ENCODE measurements at places on chromosomes 4 and X. TPM values are rescaled to one million over a fixed set of nuclear protein-coding genes. Genes with fewer than 3 reads are reported as not detected.

The NWD2 gene
- total RNA-seq: 0.01 TPM

The SPANXA1 gene
- 0.23 TPM for total RNA-seq

The SLC49A3 gene
- 0.09 TPM for total RNA-seq

The RTL9 gene
- total RNA-seq: 0.13 TPM

The P2RY10 gene
- not detected for total RNA-seq

The BMP3 gene
- not detected for total RNA-seq

The IL3RA gene
- total RNA-seq: 0.23 TPM

The HMX1 gene
- total RNA-seq: 0.13 TPM

The SHISA3 gene
- total RNA-seq: not detected

The TCP11X2 gene
- not detected for total RNA-seq

The FAM9C gene
- total RNA-seq: not detected

The EFNB1 gene
- total RNA-seq: 8.7 TPM

The SASH3 gene
- total RNA-seq: not detected

The TLL1 gene
- total RNA-seq: 0.22 TPM

The TMPRSS11A gene
- total RNA-seq: not detected

The GNRHR gene
- total RNA-seq: not detected

The C4orf51 gene
- total RNA-seq: not detected

The HOPX gene
- not detected for total RNA-seq

The TMEM271 gene
- total RNA-seq: not detected

The SH3TC1 gene
- 19.8 TPM for total RNA-seq

The IQCM gene
- total RNA-seq: not detected

The SPARCL1 gene
- total RNA-seq: not detected

The ZNF41 gene
- 4.1 TPM for total RNA-seq

The PPP1R2C gene
- total RNA-seq: not detected

The CCNQ gene
- total RNA-seq: 40.9 TPM

The FAM53A gene
- 0.84 TPM for total RNA-seq

The GLRA2 gene
- total RNA-seq: not detected

The PSMD10 gene
- total RNA-seq: 65.9 TPM

The MAGEA10 gene
- 0.05 TPM for total RNA-seq

The NPY5R gene
- not detected for total RNA-seq

The OPN1MW gene
- not detected for total RNA-seq

The KCNIP4 gene
- not detected for total RNA-seq

The NAP1L3 gene
- 0.35 TPM for total RNA-seq

The DIPK2B gene
- total RNA-seq: not detected

The PPP4R3C gene
- total RNA-seq: not detected

The TMEM47 gene
- total RNA-seq: 1.2 TPM

The INTU gene
- total RNA-seq: 1.1 TPM

The COX7B gene
- total RNA-seq: 553 TPM

The ARMCX1 gene
- total RNA-seq: 0.48 TPM

The SMIM10L2A gene
- total RNA-seq: 0.15 TPM

The BRS3 gene
- not detected for total RNA-seq

The LANCL3 gene
- total RNA-seq: not detected

The USP26 gene
- not detected for total RNA-seq

The PABPC5 gene
- not detected for total RNA-seq

The GPR50 gene
- total RNA-seq: 0.26 TPM

The CETN2 gene
- total RNA-seq: 72.9 TPM

The SPANXN3 gene
- total RNA-seq: not detected

The AREG gene
- 26.5 TPM for total RNA-seq

The TCEAL7 gene
- total RNA-seq: not detected

The ZNF711 gene
- total RNA-seq: 0.99 TPM
